ENCODE measurements at places on chromosomes 11 and 22.

GRCh38 chr11:68970921-68971636 is 9.7 kb downstream of the MRGPRD start:
- H3K27ac ChIP-seq, result no peak overlapping the region
- H3K27me3 ChIP-seq, result peaks cover 17% of the 10 kb centered on the region
- peaks cover 5% of the 10 kb centered on the region for H3K4me1 ChIP-seq
- H3K36me3 ChIP-seq, result no peaks in the 10 kb centered on the region

- H3K27ac ChIP-seq, result peak overlapping the region; percentile 81
- H3K27me3 ChIP-seq, result no peaks in the 10 kb centered on the region
- no peak for ATAC-seq
- H3K4me1 ChIP-seq, result peaks cover 15% of the 10 kb centered on the region
- H3K36me3 ChIP-seq, result no peaks in the 10 kb centered on the region
- H3K4me3 ChIP-seq, result no peak overlapping the region
These were observed 2.6 kb upstream of the MEI1 start for GRCh38 chr22:41696703-41697102.

DNA sequence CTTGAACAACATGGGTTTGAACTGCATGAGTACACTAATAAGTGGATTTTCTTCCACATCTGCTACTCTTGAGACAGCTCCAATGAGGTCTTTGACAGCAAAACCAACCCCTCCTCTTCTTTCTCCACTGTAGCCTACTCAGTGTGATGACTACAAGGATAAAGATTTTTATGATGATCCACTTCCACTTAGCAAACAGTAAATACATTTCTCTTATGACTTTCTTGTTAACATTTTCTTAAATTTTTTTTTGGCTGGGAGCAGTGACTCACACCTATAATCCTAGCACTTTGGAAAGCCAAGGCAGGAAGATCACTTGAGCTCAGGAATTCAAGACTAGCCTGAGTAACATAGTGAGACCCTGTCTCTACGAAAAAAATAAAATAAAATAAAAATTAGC is 9.9 kb upstream of the EIF4G2 start:
- H3K4me3 ChIP-seq, result no peak overlapping the region
- no peaks in the 10 kb centered on the region for H3K27me3 ChIP-seq
- ATAC-seq, result no peak
- peaks cover 17% of the 10 kb centered on the region for H3K36me3 ChIP-seq
- H3K4me1 ChIP-seq, result no peaks in the 10 kb centered on the region

DNA sequence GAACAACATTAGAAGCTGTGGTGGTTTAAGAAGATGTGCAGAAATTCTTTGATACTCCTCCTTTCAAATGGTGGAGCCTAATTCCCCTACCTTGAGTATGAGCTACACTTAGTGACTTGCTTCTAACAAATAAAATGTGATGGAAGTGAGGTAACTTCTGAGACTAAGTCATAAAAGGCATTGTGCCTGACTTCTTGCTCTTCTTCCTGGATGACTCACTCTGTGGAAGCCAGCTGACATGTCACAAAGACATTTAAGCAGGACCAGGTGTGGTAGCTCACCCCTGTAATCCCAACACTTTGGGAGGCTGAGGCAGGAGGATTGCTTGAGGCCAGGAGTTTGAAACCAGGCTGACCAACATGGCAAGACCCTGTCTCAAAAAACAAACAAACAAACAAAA is 3.9 kb upstream of the PLA2G3 start:
- H3K36me3 ChIP-seq, result no peaks in the 10 kb centered on the region
- ATAC-seq, result no peak
- H3K27me3 ChIP-seq, result peaks cover 21% of the 10 kb centered on the region

GRCh38 chr11:132671851-132672370 is 860.4 kb downstream of the OPCML start:
- H3K27ac ChIP-seq, result no peak overlapping the region
- no peaks in the 10 kb centered on the region for H3K27me3 ChIP-seq
- H3K36me3 ChIP-seq, result no peaks in the 10 kb centered on the region
- H3K4me3 ChIP-seq, result no peak overlapping the region

- no peaks in the 10 kb centered on the region for H3K36me3 ChIP-seq
- peak overlapping the region; percentile 58 for H3K4me3 ChIP-seq
- H3K27me3 ChIP-seq, result peaks cover 40% of the 10 kb centered on the region
- peak overlapping the region; percentile 89 for H3K27ac ChIP-seq
- ATAC-seq, result peak; percentile 74
These were observed 11.5 kb downstream of the C1QTNF6 start for GRCh38 chr22:37176464-37177061.

DNA sequence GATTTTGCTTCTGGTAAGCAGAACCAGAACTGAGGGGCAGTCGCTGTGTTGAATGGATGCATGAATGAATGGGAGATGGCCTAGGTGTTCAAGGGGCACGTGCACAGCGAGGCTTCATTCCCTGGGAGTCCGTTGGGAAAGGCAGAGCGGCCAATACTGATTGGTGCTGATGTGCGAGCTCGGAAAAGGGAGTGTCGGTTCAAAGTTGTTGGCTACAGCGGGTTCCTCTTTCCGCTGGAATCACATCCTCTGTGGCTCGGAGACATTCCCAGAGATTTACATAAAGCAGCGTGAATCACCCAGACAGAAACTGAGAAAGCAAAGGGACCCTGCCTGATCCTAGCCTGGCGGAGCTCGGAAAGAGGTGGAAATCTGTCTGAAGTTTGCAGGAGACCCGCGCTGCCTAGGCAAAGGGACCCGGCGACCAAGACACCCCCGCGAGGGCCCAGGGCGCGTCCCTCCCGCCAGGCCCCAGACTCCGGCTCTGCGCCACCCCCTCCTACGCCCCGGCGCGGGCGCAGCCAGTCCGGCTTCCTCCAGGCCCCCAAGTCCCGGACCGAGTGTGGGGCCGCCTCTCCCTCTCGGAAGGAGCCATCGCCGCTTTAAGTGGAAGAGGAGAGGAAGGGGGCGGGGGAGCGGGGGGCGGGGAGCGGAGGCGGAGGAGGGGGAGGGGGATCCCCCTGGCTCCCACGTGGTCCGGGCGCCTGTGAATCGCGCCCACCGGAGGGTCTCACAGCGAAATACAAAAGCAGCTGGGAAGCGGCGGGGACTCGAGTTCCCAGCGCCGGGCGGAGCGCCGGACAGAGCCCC is at the start of gene FJX1:
Gene FJX1 (plus strand): TSS at position 774 of the 810 bp plus-strand sequence. CDS start 177 bp downstream, outside the sequence.
- no peak within 1 kb of the TSS for H3K27ac ChIP-seq
- peaks cover 16% of the 10 kb centered on the region for H3K4me1 ChIP-seq
- no peaks in the 10 kb centered on the region for H3K36me3 ChIP-seq
- ATAC-seq, result peak; percentile 45
- H3K27me3 ChIP-seq, result peaks cover 43% of the 10 kb centered on the region
- H3K4me3 ChIP-seq, result peak within 1 kb of the TSS; percentile 70

- H3K4me3 ChIP-seq, result no peak overlapping the region
- no peak for ATAC-seq
- peak overlapping the region; percentile 35 for H3K27ac ChIP-seq
- no peaks in the 10 kb centered on the region for H3K27me3 ChIP-seq
- H3K4me1 ChIP-seq, result peaks cover 12% of the 10 kb centered on the region
- H3K36me3 ChIP-seq, result peaks cover 58% of the 10 kb centered on the region
These were observed 22.4 kb upstream of the ARFGAP3 start for GRCh38 chr22:42879371-42880021.

- H3K36me3 ChIP-seq, result no peaks in the 10 kb centered on the region
- H3K27me3 ChIP-seq, result peaks cover 30% of the 10 kb centered on the region
- H3K4me1 ChIP-seq, result no peaks in the 10 kb centered on the region
These were observed 54.1 kb upstream of the LINC01488 start for GRCh38 chr11:69427337-69427736.

- no peak for ATAC-seq
- no peak overlapping the region for H3K4me3 ChIP-seq
- no peaks in the 10 kb centered on the region for H3K4me1 ChIP-seq
These were observed 89.1 kb upstream of the DBX1 start for GRCh38 chr11:20249378-20249777.
